Brain pericyte (primary cell): ENCODE measurements at places on chromosomes 7 and 10.

- no peak for DNase-seq
Observed at GRCh38 chr10:58660575-58661255, 148.0 kb downstream of the BICC1 start.

GRCh38 chr10:17915181-17915580 is 36.5 kb upstream of the SLC39A12 start:
- DNase-seq: no peak

- no peak for DNase-seq
Observed at GRCh38 chr10:30433306-30433729, 666 bp upstream of the MAP3K8 start.

DNA sequence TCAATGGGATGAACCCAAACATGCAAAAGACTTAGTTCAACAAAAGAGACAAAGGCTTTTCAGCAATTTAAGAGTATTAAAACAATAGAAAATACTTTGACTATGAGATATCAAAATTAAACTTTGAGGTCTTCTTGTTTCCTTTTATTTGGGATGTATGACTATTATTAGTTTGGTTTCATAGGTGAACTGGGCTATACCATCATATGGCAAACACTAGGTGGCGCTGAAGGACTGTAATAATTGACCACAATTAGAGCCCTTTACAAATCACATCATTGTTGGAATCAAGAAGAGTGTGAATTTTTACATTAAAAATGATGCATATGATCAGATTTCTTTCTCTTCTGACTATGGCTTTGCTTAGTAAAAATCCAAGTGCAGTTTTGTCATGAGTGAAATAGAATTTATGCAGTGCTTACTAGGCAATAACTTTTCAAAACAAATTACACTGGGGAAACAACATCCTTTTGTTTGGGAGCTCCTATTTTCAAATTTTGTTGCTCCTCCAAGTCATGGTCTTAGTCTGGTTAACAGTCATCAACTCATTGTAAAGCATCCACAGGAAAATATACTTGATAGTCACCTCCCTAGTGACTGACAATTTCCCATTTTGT is 14.7 kb upstream of the NXPH1 start:
- no peak for DNase-seq

- no peak for DNase-seq
Observed at GRCh38 chr10:124256151-124256550, 162.6 kb downstream of the OAT start.
